ENCODE measurements at places on chromosomes 13 and 19. TPM values are rescaled to one million over a fixed set of nuclear protein-coding genes. Genes with fewer than 3 reads are reported as not detected.

- no peak for DNase-seq
Observed at GRCh38 chr19:53555352-53555751, 17.4 kb downstream of the ZNF331 start.

Gene GPR183
- total RNA-seq, result 7.9 TPM

Gene ATP8B3
- total RNA-seq, result 1.9 TPM

- DNase-seq, result no peak
Observed at GRCh38 chr13:19624265-19624664, 9.2 kb upstream of the MPHOSPH8 start.

Gene F10
- 21.4 TPM for total RNA-seq

Gene ZSCAN22
- 2.5 TPM for total RNA-seq

Gene CGB7
- 0.21 TPM for total RNA-seq

- peak; percentile 78 for DNase-seq
Observed at GRCh38 chr13:32902874-32903273, 113.3 kb upstream of the KL start.

DNA sequence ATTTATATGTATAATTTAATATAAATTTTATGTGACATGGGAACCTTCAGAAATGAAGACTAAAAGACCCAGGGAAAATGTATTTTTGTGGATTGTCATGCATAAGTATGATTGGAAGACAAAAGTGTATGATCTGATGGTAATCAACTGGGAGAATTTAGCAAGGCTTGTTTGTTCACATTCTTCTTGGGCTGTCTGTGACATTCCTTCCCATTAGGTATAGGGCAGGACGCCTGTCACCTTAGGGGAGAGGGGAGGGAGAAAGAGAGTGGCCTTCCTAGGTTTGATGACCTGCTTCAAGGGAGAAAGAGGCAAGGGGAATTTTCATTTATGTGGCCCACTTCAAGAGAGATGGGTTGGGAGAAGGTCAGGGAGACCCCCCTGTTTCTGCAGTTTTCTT lies 22.4 kb downstream of the PIBF1 start:
- DNase-seq, result no peak

GRCh38 chr19:1871630-1872029 lies 8.3 kb upstream of the KLF16 start:
- DNase-seq, result no peak

GRCh38 chr13:32976056-32976805 lies 40.0 kb upstream of the KL start:
- no peak for DNase-seq

GRCh38 chr13:112637017-112637801 lies 49.3 kb upstream of the TUBGCP3 start:
- DNase-seq, result no peak

- no peak for DNase-seq
Observed at GRCh38 chr13:44368599-44369368, 4.8 kb upstream of the SERP2 start.

DNA sequence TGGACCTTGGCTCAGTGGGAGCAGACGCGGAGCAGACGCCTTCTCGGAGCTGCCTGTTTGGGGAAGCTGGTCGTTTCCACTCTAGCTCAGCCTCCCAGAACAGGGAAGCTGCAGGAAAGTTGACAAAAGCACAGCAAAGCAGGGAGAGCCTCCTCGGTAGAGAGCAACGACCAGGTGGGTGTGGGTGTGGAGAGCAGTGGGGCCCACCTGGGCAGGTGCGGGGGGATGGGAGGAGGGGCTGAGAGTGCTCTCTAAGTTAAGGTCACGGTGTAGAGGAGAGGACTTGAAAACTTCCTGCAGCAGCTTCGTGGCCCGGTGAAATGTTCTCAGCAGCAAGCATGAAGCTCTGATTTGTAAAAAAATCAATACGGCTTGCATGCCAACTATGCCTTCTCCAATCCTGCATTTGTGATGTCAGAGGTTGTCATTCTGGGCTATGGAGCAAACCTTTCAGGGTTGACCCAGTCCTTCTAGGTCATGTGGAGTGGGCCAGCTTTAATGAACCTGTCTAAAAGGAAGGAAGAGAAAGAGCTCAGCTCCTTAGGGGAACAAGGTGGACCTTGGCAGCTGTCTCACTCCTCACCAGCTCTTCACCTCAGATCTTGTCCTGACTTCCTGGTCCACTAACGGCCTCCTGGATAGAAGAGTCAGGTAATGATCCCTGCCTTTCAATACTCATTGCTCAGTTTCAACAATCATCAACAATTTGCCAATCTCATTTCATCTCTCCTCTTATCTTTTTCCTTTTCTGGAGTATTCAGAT lies 85.8 kb upstream of the UBL3 start:
- no peak for DNase-seq

- DNase-seq, result no peak
Observed at GRCh38 chr13:80591976-80592740, 251.2 kb upstream of the SPRY2 start.

DNA sequence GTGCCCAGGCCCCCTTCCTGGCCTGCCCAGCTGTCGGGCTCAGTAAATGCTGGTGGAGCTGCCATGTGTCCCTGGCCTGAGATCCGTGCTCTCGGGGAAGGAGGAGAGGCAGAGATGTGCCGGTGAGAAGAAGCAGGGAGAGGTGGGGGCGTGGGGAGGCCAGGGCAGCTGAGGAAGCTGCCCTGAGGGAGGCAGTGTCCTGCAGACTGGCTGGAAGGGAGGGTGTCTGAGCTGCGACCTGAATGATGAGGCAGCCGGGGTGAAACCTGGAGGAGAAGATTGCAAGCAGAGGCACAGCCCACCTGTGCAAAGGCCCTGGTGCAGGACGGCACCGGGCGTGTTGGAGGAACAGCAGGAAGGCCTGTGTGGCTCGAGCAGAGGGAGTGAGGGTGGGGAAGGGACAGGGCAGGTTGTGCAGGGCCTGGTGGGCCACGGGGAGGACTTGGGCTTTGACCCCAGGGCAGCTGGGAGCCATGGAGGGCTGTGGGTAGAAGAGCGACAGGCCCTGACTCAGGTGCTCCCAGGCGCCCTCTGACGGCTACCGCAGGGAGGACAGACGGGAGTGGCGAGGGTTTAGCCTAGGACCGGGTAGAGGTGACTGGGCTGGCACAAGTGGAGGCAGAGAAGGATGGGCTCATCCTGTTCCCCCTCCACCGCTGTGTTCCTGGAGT lies 14.0 kb upstream of the CELF5 start:
- DNase-seq, result peak; percentile 28

DNA sequence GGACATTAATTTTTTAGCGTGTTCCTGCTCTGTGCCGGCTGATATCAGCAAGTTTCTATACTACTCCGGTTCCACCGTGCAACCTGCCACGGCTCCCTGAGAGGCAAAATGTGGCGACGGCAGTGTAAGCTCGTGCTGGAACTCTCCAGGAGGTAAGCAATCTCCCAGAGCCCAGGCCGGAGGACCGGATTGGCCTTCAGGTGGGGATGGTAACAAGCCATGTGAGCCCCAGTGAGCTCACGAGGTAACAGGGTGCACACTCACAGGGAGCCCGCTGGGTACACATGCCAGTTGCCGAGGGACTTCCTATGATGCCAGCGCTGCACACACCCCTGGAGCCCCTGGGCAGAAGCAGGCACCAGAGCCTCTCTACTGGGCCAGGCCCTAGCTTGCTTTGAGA lies 38.5 kb downstream of the NAXD start:
- DNase-seq, result no peak

GRCh38 chr19:49916839-49917733 lies 11.9 kb upstream of the ATF5 start:
- DNase-seq, result no peak
